GM06990 (cell line): ENCODE measurements at places on chromosomes 5 and 9.
A peak's percentile ranks its signal among the peaks of the same experiment; 100 is the strongest.

DNA sequence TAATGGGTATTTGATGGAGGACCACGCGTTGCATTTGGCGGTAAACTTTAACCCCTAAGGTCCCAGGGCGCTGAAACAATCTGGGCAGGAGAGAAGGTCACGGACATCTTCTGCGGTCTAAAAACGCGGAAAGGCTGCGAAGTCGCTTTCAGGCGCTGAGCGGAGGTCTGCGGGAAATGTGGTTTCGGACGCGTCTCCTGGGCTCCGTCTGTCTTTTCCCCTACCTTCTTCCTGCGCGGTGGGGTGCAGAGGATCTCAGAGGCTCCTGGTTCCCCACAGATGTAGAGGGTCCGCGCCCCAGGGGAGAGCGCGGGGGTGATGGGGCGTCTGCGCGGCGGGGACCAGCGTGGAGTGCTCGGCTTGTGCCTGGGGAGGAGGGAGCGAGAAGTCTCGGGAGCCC, 58.4 kb downstream of the ZNF510 start:
- DNase-seq, result peak; percentile 0

DNA sequence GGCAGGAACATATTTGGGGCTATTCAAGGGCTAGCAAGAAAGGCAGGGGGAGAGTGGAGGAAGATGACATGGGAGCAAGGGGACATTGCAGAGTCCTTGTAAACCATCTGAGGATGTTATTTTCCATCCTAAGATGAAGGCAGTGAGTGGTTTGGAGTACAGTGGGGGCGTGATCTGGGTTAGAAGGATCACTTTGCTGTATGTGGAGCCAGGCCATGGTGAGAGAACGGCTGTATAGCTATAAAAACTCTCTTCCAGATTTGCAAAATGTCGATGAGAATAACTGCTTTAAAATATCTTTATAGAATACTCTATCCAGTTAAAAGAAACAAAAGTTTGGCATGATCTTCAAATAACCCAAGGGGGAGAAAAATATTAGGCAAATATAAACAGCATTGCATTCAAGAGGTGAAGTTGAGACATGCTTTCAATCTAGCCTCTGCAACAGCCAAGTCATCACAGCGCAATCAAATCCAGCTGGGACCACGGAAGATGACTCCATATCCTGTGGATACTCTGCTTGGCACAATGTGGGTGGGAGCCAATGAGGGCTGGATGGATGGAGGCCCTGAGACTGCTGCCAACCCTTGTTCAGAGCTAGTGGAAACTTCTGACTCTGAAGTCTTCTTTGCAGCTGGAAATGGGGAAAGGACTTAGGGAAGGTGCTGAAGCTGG, 111.5 kb upstream of the BASP1 start:
- DNase-seq, result no peak

GRCh38 chr5:134503088-134503936, 22.2 kb upstream of the JADE2 start:
- peak; percentile 47 for DNase-seq

- DNase-seq, result no peak
Observed at GRCh38 chr5:56755036-56755555, 60.3 kb upstream of the MAP3K1 start.

DNA sequence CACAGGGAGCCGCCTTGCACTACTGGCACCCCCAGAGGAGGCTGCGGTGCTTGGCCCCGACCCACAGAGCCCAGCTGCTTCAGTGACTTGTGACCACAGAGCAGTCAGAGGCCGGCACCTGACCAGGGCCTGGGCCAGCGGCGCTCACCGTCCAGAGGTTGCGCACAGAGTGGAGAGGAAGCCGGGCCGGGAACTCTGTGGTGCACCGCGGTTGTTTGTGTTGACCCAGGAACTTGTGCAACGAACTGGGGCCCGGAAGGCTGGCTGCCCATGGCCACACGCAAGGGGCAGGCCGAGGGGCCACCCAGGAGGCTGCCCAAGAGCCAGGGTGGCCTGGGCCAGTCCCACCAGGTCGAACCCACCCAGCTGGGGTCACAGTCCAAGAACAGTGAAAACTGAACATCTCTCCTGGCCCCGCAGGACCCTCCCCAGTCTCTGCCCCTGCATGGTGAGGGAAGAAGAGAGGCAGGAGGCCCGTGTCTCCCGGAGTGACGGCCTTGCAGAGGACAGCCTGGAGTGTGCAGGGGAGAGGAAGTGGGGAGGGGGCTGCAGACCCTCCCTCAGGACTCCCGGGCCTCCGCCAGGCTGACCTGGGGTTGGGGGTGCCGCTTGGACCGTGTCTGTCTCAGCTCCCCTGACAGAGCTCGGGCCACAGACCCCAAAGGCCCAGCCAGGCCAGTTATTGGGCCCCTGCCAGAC, 42.8 kb upstream of the EGFL7 start:
- DNase-seq, result no peak

DNA sequence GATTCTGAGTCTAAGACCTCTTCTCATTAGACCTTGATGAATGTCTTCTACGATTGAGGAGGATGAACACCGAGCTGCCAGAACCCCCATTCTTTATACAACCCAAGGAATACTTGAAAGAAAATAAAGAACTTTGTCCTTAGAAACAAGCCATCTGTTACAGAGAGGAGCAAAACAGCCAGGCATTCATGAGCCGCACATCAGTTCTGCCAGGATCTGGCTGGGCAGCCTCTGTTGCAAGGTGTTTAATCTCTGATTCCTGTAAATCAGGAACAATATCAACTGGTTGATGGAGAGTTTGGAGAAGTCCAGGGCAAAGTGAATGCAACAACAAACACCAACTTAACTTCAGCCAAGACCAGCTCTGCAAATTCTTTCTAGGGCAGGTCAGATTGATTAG, 165.5 kb upstream of the DMAC1 start:
- no peak for DNase-seq
